ENCODE measurements at places on chromosomes 4 and X.

DNA sequence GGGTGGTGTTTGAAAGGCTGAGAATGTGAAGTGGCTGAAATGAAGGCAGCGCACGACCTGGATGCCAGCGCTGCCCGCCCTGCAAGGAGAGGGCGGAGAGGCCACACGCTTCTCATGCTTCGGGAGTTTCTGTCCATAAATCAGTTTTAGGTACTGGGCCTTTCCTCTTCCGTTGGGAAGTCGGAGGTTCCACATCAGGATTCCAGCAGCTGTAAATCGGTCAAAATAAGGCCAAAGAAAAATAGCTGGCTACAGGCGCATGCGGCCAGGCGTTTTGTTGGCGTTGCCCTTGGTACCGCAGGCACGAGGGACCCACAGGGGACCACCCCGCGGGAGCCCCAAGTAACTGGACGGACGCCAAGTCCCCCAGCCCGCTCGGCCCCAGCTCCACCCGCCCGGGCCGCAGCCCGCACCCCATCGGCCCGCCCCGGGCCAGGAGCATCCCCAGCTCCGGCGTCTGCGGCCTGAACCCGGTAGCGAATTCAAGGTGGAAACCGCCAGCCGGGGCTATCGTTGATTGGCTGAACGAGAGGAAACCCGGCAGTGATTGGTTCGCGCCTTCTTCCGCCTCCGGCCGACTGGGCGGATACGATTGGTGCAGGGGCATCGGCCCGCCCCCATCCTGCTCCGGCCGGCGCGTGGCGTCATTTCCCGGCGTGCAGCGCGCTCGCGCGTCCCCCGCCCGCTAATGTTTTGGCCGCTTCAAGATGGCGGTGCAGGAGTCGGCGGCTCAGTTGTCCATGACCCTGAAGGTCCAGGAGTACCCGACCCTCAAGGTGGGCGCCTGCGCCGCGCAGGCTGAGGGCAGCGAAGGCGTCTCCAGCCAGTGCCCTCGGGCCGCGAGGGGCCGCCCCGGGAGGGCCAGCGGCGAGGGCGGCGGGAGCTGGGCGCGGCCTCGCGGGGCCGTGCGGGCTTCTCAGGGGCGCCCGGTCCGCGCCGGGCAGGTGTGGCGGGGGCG, at the start of gene MAEA:
TSS of gene MAEA (plus strand) at position 685 of the 958 bp plus-strand sequence. CDS start at position 708, 23 bp downstream.
- peak; percentile 96 for DNase-seq

DNA sequence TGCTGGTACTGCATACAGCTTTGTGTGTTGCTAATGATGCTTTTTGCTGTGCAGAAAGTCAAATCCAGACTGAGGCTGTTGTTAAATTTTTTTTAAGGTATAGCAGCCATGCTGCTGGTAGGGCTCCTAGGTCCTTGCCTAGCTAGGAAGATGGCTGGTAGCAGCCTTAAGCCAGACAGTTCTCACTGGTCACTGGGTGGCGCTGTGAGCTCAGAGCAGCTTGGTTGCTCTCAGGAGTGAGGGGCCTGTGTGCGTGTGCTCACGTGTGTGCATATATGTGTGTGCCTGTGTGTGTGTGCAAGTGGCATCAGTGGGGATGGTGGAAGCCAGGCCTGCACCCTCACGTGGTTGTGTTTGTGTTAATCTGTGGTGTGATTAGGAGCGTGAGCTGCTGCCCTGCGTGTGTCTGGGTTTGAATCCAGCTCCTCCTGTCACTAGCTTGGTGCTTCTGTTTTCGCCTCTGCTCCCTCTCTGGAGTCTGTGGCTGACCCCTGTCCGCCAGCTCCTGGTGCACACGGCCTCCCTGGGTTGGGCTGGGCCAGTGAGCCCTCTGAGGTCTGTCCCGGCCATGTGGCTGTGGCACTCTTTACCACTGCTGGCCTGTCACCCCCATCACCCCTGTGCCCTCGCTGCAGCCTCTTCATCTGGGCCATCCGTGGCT, 46.1 kb downstream of the SORCS2 start:
- no peak for DNase-seq

DNA sequence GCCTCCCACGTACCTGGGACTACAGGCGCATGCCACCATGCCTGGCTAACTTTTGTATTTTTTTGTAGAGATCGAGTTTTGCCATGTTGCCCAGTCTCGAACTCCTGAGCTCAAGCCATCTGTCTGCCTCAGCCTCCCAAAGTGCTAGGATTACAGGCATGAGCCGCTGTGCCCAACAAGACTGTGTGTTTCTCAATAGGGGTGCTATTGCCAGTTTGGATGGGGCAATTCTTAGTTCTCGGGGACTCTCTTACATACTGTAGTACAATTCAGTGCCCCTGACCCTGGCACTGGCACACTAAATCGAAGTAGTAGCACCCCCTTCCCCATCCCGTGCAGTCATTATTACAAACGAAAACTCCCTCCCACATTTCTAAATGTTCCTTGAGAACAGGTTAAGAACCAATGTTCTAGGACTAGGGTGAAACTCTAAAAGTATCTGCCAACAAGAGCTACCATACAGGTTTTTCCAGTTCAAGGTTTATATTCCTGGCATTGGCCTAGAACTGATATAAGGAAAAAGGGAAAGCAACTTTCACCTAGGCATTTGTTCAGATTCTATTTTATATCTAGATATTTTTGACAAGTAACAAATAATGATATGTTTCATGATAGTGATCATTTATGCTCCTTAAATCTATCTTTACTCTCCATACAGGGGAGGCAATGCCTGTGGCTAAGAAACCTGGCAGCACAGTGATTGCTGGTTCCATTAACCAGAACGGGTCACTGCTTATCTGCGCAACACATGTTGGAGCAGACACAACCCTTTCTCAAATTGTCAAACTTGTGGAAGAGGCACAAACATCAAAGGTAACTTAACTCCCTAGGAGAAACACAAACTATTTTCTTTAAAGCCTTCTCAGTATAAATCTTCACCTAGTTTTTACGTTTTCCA, 50.4 kb upstream of the PGAM4 start:
- no peak for DNase-seq

GRCh38 chr4:32574803-32575202, 1854.6 kb downstream of the PCDH7 start:
- no peak for DNase-seq

GRCh38 chr4:99395595-99396364, 39.4 kb downstream of the ADH7 start:
- no peak for DNase-seq

DNA sequence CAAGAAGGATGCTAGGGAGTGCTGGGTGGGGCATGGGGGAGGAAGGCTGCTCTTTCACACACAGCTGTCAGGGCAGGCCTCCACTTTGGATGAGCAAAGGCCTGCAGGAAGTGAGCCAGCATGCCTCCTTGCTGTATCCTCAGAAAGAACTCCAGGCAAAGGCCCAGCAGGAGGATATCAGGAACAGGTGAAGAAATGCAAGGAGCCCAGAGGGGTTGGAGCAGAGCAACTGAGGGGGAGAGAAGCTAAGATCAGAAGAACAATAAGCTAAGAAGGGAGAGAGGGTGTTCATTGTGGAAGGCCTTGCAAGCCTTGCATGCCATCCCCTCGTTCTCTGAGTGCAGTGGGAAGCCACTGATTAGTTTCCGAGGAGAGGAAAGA, 115.1 kb downstream of the CAMK2D start:
- DNase-seq, result no peak

DNA sequence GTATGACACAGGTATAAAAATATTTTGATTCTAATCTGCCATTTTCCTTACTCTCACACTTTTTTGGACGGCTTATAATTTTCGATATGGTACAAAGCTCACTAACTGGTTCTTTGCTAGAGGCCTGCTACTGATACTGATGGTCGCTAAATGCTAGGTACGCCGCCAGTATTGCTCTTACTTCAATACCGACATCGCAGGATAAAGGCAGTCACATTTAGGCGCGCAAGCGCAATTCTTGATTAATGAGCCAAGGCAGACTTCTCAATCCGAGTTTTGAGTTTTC, 557 bp upstream of the USP38 start:
- no peak for DNase-seq

GRCh38 chr4:173189117-173189693, 20.6 kb downstream of the GALNT7 start:
- no peak for DNase-seq

DNA sequence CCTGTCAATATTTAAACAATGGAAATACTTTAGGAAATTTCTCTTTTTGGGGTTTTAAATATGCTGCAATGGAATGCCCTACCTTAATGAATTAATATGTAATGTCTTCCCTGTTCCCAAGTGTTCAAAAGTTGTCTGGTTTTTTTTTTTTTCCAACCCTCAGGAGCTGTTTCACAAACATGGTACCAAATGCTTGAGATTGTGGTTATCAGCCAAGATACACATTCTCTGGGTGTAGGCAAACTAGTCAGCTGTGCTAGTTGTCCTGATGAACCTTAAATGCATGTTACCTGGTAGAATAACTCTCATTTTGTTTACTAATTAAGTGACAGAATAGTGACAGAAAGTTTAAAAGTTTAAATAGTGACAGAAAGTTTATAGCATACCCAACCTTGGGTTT, 50.7 kb downstream of the FHL1 start:
- DNase-seq, result no peak

DNA sequence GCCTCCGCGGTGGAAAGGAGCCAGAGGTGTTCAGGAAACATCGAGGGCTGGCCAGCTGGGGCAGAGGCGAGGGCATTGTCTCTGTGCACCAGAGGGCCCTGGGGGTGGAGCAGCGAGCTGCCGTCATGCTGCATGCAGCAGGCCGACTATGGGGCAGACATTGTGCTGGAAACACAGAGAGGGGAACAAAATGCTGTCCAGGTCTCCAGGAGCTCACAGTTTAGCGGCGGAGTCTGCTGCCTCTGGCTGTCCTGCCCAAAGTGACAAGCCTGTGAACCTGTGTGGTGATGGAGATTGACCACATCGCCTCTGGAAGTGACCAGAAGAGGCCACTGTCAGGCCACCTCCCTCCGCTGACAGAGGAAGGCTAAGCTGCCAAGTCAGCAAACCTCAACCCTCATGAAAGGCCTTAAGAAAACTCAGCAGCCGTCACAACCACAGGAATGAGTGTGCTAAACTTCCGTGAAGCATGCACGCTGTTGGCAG, 20.1 kb upstream of the SASH3 start:
- DNase-seq, result no peak

GRCh38 chrX:147899379-147900114, 12.2 kb upstream of the FMR1 start:
- no peak for DNase-seq

DNA sequence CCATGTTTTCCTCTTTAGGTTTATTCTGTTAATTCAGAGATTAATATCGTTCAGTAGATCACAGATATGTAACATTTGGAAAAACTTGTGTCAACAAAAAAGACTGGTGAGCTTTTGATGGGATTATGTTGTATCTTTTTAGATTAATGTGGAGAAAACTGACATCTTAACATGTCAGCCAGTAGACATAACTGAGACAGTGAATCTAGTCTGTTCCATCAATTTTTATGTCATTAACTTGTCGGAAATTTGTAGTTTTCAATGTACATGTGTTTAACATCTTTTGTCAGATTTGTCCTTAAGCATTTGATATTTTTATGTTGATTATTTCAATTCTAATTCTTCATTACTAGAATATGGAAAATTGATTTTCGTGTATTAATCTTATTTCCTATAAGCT, 42.0 kb downstream of the APELA start:
- no peak for DNase-seq

DNA sequence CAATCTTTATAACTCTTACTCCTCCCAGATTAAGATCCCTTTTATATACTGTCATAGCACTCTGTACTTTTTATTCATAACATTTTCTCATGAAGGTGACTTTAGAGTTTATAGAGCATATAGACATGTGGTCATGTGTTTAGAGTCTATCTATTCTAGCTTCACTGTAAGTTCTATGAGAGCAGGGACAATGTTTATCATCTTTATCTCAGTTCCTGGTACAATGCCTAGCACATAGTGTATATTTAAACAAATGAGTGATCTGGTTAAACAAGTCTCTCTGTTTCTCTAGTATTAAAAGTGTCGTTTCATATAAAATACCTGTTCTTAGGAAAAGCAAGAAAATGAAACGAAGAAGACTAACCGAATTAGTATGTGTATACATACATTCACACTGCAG, 3.2 kb downstream of the CXCL6 start:
- DNase-seq, result no peak

DNA sequence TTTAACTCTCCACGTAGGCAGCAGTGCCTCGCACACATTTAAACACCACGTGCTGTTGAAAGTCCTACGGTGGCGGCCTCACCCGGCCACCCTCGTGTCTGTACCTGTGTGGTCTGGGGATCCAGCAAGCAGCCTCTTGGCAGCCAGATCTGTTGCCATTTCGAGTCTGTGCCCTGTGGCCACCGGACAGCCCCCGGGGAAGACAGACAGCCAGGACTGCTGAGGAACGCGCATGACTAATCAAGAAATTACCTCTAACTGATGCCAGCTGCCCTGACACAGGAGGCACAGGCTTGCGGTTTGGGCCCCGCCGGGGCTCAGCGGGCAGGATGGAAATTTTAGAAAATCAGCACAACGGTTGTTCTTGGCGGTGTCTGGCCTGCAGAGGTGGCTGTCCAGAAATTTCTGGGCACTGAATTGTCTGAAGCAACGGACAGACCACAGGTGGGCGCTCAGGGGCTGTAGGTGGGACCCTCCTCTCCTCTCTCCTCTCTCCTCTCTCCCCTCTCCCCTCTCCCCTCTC, 15.6 kb upstream of the ASMTL start:
- peak; percentile 69 for DNase-seq

DNA sequence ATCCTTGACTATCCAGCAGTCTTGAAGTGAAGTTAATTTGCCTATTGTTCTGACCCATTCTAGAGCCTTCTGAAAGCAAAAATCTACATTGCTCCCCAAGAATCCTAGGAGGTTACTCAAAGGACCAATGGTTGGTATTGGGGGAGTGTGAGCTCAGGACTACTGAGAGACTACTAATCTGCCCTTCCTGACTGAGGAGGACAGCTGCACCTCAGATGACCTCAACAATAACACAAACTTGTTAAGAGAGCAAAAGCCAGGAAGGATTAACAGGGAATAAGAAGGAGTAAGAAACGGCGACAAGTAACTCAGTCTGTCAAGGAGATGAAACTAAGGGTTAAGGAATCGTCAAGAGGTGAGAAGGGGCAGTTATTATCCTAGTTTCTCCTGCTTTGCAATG, 43.4 kb downstream of the IDS start:
- DNase-seq, result no peak

DNA sequence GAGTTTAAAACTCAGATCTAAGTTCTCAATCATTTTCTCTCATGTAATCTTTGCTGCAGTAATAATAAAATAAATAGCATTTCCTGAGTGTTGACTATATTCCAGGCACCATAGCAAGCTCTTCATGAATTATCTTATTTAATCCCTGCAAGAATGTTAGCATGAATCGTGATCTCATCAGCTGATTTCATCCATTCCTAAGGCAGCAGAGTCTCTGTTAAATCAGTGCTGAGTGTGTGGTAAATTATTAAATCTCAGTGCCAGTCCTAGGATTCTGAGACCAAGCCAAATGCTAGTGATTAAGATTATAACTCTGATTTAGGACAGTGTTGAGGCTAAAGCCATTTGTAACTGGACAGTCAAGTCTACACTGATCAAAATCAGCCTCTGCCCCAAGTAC, 240.3 kb upstream of the TAPT1 start:
- no peak for DNase-seq

GRCh38 chrX:34332334-34332733, 200.2 kb upstream of the FAM47A start:
- DNase-seq, result no peak

- DNase-seq, result no peak
Measured at GRCh38 chrX:47620303-47620685, 637 bp upstream of the SYN1 start.
